ENCODE measurements at places on chromosomes 2 and 18. TPM values are rescaled to one million over a fixed set of nuclear protein-coding genes. Genes with fewer than 3 reads are reported as not detected.

GBX2 gene
- 5.9 TPM for total RNA-seq

STARD6 gene
- total RNA-seq: not detected

GRCh38 chr2:8659735-8660492 is 21.9 kb upstream of the ID2 start:
- H3K27me3 ChIP-seq: no peaks in the 10 kb centered on the region
- H3K36me3 ChIP-seq: no peaks in the 10 kb centered on the region
- H3K27ac ChIP-seq: no peak overlapping the region
- peaks cover 12% of the 10 kb centered on the region for H3K4me1 ChIP-seq
- no peak for DNase-seq

- peaks cover 27% of the 10 kb centered on the region for H3K36me3 ChIP-seq
- H3K4me3 ChIP-seq: no peak overlapping the region
- peak; percentile 97 for DNase-seq
Observed at GRCh38 chr2:113240915-113241911, 37.5 kb downstream of the PAX8 start.

GRCh38 chr2:85326406-85327159 is 1.2 kb downstream of the TGOLN2 start:
- peak overlapping the region; percentile 89 for H3K4me3 ChIP-seq
- H3K36me3 ChIP-seq: peaks cover 27% of the 10 kb centered on the region
- no peak for DNase-seq
- peaks cover 21% of the 10 kb centered on the region for H3K4me1 ChIP-seq

GRCh38 chr18:31162419-31162793 is 250 bp downstream of the DSC1 start:
- no peaks in the 10 kb centered on the region for H3K27me3 ChIP-seq
- no peaks in the 10 kb centered on the region for H3K4me1 ChIP-seq
- H3K27ac ChIP-seq: no peak overlapping the region
- DNase-seq: no peak
